Astrocyte (in vitro differentiated cells and primary cell): ENCODE measurements at places on chromosomes 1 and 21.

DNA sequence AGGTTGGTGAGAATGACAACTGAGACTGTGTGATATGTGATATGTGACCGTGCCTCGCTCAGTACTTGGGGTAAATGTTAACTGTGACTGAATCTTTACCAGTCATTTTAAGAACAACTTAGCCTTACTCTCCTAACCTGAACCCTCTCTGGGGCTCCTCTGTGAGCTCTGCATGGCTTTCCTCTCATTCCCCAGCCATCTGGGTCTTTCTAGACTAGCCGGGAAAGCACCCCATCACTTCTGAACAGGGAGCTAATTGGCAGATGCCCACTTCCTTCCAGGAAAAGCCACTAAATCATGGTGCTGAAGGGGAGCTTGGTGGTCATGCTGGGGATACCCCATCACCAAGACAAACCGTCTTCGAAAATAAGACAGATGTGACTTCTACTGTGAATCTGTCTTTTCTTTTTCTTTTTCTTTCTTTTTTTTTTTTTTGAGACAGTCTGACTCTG is 16.5 kb upstream of the FOXO6 start:
- no peaks in the 10 kb centered on the region for H3K4me1 ChIP-seq
- peaks cover 7% of the 10 kb centered on the region for H3K27me3 ChIP-seq
- H3K36me3 ChIP-seq, result no peaks in the 10 kb centered on the region
- no peak overlapping the region for H3K4me3 ChIP-seq
- DNase-seq, result no peak

DNA sequence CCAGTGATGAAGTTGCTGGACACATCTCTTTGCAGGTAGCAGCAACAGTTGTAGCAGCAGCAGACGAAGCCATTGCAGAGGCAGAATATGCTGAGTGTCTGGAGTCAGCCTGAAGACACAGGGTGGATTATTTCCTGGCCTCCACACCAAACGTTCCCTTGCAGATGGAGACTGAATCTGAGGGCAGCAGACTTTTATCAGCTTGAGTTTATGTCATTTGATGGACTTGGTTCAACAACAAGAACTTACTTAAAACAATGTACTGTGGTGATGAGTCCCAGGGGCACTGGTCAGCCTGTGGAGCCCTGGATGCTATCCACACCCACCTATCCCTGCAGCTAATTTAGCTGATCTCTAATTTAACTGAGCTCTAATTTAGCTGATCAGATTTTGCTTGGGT is 17.1 kb upstream of the MPZL1 start:
- H3K27ac ChIP-seq, result no peak overlapping the region
- H3K36me3 ChIP-seq, result no peaks in the 10 kb centered on the region
- no peak for DNase-seq
- H3K27me3 ChIP-seq, result peaks cover 39% of the 10 kb centered on the region
- H3K4me3 ChIP-seq, result no peak overlapping the region

GRCh38 chr1:21575351-21575942 is 66.2 kb downstream of the ALPL start:
- peaks cover 10% of the 10 kb centered on the region for H3K4me1 ChIP-seq
- no peaks in the 10 kb centered on the region for H3K36me3 ChIP-seq
- DNase-seq, result no peak
- H3K4me3 ChIP-seq, result no peak overlapping the region
- no peaks in the 10 kb centered on the region for H3K27me3 ChIP-seq

DNA sequence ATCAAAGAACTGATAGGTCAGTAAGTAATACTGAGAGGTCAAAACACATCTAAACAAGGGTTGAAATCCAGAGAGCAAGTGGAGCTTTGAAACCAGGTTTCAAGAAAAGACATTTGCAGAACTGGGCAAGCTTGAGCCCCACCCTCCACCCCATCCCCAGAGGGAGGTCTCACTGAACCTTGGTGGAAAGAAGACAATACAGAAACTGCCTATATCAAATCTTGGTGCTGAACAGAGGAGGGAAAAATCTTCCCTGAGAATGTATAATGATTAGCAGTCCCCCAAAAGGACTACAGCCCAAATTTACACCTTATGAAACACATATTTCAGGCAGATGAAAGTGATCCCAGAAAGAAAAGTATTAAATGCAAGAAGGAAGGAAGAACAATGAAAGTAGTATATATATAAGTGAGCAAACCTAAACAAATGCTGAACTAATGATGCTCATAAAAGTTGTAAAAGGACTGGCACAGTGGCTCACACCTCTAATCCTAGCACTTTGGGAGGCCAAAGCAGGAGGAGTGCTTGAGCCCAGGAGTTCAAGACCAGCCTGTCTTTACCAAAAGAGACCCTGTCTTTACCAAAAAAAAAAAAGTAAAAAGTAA is 12.4 kb downstream of the ZBTB17 start:
- H3K4me3 ChIP-seq, result no peak overlapping the region
- no peak overlapping the region for H3K27ac ChIP-seq
- no peak for DNase-seq

- H3K27me3 ChIP-seq, result no peaks in the 10 kb centered on the region
- peaks cover 21% of the 10 kb centered on the region for H3K4me1 ChIP-seq
- H3K36me3 ChIP-seq, result no peaks in the 10 kb centered on the region
- H3K4me3 ChIP-seq, result no peak overlapping the region
- peak; percentile 67 for DNase-seq
Measured at GRCh38 chr1:94698356-94698755, 121.8 kb upstream of the SLC44A3 start.

DNA sequence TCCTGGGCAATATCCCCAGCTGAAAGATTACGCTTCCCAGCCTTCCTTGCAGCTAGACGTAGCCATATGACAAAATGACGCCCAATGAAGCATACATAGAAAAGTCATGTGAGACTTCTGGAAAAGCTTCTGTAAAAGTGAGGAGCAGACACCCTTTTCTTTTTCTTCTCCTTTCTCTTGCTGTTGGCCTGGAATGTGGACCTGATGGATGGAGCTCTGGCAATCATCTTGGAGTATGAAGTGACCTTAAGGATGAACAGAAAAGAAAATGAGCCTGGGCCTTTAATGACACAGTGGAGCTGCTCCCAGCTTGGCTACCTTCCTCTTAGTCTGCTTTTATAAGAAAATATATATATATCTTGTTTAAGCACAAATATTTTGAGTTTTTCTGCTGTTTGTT is 24.8 kb downstream of the BATF3 start:
- no peak for DNase-seq
- H3K4me1 ChIP-seq, result peaks cover 12% of the 10 kb centered on the region
- H3K36me3 ChIP-seq, result no peaks in the 10 kb centered on the region
- no peak overlapping the region for H3K4me3 ChIP-seq
- H3K27ac ChIP-seq, result no peak overlapping the region
